ENCODE measurements at places on chromosomes 3 and 15.

DNA sequence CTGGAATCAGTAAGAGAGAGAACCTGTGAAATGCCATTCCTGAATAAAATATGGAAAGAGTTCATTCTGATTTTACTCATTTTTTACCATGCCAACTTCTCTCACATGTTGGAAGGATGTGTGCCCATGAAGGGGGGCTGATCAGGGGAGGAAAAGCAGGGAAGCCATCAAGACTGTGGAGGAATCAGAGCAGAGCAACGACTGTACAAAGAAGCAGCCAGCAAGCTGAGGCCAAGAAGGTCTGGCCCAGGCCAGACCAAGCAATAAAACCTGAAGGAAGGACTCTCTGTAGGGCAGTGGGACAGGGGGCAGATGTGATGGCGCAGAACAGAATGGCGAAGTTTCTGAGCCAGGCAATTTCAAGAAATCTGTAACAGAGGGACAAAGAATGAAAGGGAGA lies 24.0 kb upstream of the ARNT2 start:
- DNase-seq = no peak

GRCh38 chr3:98333989-98334606 lies 19.6 kb upstream of the OR5K4 start:
- no peak for DNase-seq

DNA sequence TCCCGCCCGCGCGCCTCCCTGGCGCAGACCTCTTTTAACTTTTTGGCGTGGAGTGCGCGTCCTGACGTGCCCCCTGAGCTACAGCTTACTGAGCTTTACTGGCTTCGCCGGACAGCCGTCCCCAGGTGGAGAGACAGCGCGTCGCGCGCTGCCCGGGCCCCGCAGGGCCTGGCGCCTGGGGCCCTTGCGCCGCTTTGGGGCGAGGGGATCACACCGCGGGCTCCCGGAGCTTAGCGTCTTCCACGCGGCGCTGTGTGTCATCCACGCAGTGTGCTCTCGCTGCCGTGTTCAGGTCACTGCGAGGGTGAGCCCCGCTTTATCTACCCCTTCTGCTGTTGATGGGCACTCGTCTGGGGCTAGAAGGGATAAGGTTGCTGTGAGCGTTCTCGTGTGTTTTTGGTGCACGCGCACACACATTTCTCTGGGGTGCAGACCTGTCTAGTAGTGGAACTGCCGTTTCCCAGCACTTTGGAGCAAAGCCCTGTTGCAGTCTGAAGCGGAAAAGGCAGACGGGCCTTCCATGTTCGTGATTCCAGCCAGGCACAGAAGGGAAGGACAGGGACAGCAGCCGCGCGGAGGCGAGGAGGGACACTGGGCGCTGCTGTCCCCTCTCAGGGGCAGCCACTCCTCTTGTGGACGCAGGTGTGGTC lies 33.1 kb upstream of the ALDH1L1 start:
- no peak for DNase-seq

DNA sequence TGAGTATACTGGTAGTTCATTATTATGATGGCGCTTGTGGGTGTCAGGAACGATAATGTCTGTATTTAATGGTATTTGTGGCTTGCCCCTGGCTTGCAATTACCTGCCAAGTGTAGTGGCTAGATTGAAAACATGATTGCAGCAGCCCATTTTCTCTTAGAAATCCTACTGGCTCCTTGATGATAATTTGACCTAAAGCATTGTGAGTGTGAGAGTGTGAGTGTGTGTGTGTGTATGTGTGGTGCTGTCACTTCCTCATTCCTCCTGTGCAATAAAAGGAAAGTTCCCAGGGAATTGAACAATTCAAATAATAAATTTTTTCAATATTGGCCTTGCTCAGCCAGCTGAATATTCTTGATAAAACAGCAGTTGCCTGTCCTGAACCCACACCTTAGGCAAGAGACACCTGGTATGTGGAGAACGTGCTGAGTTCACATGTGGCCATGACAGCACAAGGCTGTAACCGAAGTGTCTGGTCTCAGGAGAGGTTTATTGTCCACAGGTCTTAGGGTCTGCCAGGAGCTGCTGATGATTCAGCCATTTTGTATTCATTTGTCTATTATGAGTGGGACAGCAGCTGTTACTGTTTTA lies 193.3 kb downstream of the CD47 start:
- DNase-seq = no peak

- no peak for DNase-seq
Measured at GRCh38 chr3:124519591-124520194, 210.6 kb upstream of the UMPS start.

DNA sequence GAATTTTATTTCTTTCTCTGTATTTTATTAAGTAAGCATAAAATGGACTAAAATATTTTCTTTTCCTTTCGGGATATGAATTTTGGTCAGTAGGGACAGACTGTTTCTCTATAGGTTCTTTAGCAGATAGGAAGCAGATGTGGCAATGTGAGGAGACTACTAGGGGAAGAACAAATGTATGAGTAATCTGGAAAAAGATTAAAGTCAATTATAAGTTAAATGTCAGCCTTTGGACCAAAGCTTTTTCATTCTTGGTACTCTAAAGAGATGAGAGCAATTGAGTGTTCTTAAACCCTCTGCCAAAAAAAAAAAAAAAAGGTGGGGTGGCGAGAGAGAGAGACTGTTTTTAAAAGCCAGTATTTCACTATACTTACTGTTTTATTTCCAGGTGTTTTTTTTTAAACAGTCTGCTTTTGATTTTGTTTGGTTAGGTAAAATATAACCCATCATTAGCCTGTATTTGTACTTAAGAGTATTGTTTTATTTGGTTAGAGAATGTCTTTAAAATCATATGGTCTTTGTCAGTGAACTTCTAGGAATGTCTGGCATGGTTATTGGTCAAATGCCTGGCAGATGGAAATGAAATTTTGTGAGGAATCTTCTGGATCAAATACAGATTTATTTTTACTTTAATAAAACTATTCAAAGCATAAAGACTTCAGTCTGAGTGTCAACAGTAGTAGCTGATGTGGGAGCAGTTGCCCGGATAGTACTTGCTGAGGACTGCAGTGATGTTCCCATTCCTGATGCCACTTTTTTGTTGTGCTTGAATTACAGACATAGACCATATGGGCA lies 63.8 kb downstream of the LRRC49 start:
- no peak for DNase-seq

DNA sequence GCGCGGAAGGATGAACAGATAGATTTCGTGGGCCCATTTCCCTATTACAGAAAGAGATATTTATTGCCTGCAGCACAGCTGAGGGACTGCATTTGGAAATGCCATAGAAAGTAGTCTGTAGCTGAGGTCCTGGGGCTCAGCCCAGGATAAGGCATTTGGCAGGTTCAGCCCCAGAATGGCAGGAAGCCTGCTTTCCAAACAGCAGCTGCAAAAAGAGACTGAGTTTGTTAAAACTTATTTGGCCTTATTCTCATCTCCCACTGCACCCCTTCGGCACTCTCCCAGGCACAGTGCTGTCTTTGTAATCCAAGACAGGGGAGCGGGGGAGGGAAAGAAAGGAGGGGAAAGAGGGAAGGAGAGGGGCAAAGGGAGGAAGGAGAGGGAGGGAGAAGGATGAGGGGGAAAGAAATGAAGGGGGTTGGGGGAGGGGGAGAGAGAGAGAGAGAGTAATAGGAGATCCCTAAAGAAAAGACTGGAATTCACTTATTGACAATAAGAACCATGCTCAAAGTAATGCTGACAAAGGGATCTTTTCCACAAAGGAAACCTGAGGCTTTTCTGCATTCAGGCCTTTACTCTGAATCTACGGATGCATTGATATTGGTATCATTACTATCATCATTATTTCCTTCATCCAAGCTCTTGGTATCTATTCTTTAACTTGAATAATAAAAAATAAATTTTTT lies 94.0 kb upstream of the LRRN1 start:
- no peak for DNase-seq

DNA sequence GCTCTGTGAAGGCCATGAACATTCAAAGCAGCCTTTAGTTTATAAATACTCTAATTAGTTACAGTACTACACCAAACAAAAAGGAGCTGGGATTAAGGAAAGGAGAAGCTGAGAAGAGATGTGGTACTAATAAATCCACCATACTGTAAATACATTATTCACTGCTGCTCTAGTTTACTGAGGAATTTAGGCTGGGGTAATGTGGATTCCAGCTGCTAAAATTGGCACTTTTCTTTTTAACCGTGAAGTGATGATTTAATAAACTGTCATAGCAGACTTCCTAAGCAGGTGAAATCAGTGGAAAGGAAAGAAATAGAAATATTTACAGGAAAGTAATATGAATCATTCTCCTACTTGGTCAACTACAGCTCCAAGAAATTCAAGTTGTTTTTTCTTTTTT lies 88.7 kb downstream of the TFG start:
- no peak for DNase-seq

- no peak for DNase-seq
Measured at GRCh38 chr15:38867556-38867955, 302.9 kb upstream of the RASGRP1 start.

DNA sequence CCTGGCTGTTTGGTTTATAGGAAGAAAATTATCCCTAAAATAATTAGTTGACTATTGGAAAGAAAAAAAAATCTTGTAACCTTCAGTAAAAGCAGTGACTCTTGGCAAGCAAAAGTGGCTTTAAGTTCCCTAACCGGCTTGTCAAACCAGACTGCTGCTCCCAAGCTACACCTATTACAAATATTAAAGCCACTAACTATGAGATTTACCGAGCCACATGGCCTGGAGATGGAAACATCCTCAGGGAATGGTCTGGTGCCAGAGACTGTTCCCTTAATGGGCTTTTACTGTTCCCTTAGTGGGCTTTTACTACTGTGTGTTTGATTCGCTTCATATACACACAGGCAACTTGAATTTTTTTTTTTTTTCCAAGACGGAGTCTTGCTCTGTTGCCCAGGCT lies 35.9 kb upstream of the ZNF774 start:
- DNase-seq = no peak

DNA sequence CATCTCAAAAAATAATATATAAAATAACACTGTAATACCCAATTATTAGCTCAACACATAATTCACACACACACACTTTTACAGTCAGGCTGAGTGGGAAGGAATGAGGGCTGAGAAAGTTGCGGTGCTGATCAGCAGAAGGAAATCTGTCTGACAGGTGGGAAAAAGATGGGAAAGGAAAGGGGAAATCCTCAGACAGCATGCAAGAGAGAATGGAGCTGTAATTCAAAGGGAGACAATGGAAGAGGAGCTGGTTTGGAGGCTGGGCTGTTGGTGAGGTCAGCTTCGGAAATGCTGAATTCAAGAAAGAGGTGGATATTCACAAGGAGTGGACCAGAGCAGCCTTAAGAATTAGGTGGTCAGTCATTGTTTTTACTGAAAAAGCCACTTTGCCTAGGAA lies 121.6 kb upstream of the LMOD3 start:
- DNase-seq = no peak

- DNase-seq = no peak
Measured at GRCh38 chr3:136495213-136495612, 245.1 kb downstream of the PCCB start.

DNA sequence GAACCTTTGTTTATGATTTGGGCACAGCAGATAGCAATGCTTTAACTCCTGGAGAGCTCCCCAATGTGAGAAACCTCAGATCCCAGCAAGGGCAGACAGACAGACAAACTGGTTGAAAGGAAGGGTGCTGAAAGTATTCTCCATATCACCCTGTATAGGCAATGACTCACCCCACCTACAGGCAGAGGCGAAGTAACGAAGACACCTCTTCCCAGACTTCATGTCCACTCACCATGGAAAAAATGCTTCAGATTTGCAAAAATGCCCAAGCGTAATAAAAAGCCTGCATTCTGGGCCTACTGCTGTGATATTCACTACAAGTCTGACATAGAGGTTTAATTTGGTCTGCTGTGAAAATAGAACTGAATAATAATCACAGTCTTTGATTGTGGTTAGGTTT lies 50.5 kb downstream of the THBS1 start:
- peak; percentile 45 for DNase-seq

DNA sequence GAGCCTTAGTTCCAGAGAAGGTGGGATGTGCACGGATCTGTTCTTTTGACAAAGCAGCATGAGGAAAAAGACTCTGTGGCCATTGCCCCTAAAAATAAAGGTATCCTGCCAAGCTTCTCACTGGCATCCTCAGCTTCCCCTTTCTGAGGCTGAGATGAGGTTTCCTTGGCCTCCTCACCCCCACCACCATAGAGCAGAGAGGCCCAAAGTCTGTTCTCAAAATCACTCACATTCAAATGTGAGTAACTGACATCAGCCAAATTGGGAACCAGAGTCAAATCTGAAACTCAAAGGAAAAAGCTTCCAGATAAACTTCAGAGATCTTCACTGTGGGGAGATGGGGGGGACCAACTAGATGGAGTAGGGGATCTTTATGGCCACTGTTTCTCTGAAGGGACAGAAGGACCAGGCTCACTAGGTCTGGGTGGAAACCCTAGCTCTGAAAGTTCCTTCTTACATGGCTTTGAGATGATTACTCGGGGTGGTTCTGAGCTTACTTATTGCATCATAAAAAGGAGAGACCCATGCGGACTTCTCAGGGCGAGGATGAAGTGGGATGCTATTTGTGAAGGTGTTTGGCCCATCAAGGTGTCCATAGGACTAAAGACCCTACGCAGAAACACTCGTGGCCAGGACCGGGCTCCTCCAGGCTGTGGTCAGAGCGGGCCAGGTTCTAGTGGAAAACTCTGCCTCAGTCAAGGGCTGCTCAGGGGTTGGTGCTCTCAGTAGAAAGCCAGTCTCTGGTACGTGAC lies 61.5 kb upstream of the MEF2A start:
- DNase-seq = no peak

GRCh38 chr15:69853544-69853951 lies 244.2 kb downstream of the TLE3 start:
- no peak for DNase-seq

GRCh38 chr3:32237670-32238452 lies 619 bp upstream of the CMTM8 start:
- DNase-seq = no peak
